Activated effector memory CD4-positive, alpha-beta T cell treated with Interleukin-2 at 50 U/mL for 16 hours (primary cell): ENCODE measurements at places on chromosomes 2 and 18.

DNA sequence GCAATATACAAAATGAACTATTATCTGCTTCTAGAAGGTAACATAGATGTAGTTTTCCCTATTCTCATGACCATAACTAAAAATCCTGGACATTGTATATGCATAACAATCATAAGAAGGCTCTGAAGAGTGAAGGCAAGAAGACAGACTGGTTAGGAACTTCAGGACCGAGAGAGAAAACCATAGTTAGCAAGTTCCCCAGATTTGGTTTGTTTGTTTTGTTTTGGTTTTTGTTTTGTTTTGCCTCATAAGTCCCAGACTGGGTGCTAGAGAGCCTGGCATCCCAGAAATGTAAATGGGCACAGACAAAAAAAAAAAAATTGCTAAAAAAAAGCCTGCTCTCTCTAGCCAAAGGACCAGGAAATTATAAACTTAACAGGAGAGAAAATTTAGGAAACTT lies 192.2 kb upstream of the FBXO11 start:
- DNase-seq, result no peak

DNA sequence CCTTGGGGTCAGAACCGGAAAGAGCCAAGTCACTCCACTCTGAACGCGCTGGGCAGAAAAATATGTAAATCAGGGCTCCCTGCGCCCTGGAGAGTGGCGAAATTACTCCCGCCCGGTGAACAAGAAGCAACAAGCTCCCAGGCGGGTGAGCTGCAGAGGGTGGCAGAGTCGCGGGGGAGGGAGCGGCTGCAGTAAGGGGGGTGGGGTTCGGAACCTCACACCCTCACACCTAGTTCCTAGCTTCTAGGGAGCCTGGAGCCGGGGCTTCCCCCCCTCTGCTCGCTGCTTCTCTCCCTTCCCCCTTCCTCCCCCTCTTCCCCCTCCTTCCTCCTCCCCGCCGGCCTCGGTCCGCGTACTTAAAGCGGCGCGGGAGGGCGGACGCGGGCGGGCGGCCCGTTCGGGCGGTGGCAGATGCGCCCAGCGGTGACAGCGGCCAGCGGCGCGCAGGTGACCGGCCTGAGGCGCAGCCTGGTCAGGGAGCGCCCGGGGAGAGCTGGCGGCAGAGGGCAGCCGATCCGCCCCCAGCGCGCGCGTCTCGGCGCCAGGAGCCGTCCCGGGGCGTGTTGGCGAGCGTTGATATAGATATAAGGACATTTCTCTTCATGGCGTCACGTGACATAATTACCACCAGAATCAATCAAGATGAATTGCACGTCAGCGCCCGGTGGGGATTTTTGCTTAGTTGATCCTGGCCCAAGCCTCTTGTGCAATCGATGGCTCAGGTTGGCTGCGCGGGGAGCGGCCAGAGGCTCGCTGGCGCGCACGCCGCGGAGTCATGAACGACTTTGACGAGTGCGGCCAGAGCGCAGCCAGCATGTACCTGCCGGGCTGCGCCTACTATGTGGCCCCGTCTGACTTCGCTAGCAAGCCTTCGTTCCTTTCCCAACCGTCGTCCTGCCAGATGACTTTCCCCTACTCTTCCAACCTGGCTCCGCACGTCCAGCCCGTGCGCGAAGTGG lies at the start of gene HOXD11:
HOXD11 (plus strand) TSS at position 700 of the 959 bp plus-strand sequence; CDS start at position 776, 76 bp downstream.
- DNase-seq, result no peak

GRCh38 chr2:48601349-48601748 lies 16.3 kb upstream of the GTF2A1L start:
- DNase-seq, result no peak

DNA sequence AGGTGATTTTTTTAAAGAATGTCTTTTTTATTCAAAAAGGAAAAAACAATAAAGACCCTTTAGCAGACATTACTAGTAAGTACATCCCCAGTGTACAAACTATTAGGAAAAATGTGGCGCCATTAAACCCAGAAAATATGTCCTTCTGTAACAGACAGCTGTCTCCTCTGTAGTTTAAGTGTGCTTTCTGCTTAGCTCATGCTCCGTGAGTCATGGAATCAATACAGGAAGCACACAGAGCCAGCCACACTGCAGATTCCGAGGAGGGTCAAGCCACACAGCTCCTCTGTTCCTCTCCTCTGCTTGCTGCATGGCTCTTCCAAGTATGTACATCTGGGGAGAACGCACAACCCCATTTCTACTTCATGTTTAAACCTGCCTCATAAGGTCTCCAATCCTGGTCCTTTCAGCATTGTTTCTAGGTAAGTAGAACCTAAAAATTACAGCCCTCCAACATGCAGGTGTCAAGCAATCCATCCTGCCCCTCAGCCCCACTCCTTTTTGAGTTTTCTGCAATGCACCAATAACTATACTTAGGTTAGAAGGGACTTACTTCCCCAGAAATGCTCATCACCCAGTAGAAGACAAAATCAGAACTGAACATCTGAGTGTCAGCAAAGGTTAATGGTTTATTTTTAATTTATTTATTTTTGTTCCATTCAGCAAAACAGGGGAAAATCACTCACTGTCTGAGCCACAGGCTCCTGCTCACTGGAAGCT lies 37.5 kb downstream of the ACVR1 start:
- DNase-seq, result no peak

GRCh38 chr2:29619689-29620088 lies 301.7 kb downstream of the ALK start:
- DNase-seq, result no peak

DNA sequence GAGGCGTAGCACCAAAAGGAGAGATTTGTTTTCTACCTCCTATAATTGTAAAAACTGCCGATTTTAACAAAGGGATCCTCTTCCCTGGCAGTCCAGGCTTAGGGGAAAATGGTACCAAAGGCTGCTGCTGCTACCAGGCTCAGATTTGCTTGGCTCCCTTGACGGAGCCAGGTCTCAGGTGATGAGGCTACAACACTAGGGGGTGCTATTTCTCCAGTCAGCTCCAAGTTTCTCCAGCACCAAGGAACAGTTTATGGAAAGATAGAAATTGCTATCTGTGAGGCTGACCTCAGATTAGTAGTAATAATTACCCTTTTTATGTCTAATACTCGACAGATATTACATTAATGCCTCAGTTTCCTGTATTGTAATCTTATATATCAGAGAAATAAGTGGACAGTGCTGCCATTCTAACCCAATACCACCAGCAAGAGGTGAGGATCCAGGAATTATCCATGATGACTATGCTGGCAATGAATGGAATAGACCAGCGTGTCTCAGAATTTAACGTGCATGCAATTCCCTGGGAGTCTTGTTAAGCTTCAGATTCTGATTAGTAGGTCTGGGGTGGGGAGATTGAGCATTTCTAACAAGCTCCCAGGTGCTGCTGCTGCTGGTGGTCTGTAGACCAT lies 111.3 kb downstream of the ESCO1 start:
- no peak for DNase-seq

GRCh38 chr18:41378598-41378997 lies 576.4 kb upstream of the PIK3C3 start:
- DNase-seq, result no peak

DNA sequence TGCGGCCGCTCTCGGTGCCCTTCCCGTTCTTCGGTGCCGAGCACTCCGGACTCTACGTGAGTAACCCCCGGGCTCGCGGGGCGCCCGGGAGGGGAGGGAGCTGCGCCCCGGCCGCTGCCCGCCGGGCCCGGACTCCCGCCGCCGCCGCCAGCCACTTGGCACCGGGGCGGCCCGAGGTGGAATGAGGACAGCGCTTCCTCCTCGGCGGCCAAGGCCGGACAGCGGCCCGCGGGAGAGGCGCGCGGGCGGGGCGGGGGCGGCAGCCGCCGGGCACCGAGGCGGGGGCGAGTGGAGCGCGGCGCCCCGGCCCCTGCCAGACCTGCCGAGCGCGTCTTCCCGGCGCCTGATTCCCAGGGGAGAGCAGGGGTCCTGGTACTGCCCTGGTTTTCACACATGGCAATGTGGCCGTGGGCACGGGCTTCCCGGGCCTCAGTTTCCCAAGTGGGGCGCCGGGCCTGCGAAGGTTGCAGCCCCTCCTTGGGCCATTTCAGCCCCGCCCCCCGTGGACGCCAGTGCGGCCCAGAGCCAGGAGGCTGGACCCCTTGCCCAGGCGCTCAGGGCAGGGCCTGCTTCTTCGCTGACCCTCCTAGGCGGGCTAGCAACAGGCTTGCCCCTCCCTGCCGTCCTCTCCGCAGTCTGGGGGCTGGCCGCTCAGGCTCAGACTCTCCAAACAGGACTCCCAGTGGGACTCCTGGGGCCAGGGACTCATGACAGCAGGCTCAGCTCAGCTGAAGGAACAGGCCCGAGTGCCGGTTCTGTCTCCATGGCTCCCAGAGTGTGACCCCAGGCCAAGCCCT lies 775 bp downstream of the SNED1 start:
- DNase-seq, result no peak

DNA sequence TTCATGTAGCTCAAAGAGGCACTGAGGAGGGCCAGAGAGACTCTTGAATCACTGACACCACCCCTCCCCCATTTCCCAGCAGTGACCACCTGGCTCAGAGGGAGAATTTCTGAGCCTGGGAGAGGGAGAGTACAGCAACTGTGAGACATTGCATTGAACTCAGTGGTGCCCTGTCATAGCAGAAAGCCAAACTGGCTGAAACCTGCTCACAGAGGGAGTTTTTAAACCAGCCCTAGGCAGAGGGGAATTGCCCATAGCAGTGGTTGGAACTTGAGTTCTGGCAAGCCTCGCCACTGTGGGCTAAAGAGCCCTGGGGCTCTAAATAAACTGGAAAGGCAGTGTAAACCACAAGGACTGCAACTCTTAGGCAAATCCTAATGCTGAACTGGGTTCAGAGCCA lies 243.1 kb downstream of the ADCYAP1 start:
- no peak for DNase-seq

- no peak for DNase-seq
Observed at GRCh38 chr2:66428986-66429612, 5.8 kb upstream of the MEIS1 start.

DNA sequence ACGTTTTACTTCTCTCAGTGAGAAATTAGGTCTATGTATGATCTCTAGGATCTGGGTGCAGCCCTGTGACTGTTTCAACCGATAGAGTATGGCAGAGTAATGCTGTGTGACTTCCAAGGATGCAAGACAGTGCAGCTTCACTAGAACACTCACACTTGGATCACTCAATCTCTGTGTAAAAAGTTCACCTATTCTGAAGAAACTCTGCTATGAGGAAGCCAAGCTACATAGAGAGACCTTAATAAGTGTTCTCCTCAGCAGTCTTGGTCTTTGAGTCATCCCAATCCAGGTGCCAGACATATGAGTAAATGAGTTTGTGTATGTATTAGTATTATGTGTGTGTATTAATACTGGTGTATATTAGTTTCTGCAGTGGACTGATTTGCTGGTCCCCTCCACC lies 335.0 kb downstream of the NR4A2 start:
- no peak for DNase-seq

GRCh38 chr2:177625744-177626650 lies 233.4 kb downstream of the AGPS start:
- no peak for DNase-seq

GRCh38 chr2:50398766-50399056 lies 633.2 kb downstream of the NRXN1 start:
- DNase-seq, result no peak

DNA sequence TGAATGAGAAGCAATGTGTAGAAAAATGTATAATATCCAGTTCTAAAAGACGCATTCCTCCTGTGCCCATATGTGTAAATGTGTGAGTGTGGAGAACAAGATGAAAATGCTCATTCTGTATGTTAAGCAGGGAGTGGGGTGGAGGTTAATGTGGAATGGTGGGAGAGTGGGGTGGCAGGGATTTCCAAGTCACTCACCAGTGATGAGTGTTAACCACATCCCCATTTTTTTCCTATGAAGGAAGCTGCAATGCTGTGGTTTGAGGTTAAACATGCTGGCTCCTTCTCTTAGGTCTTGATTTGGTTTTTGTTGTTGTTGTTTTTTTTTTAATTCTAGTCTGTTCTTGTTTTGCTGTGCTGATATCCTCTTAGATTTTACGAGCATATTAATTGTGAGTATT lies 169.4 kb downstream of the NEDD4L start:
- no peak for DNase-seq

GRCh38 chr2:105857076-105857740 lies 112.5 kb downstream of the NCK2 start:
- peak; percentile 21 for DNase-seq

DNA sequence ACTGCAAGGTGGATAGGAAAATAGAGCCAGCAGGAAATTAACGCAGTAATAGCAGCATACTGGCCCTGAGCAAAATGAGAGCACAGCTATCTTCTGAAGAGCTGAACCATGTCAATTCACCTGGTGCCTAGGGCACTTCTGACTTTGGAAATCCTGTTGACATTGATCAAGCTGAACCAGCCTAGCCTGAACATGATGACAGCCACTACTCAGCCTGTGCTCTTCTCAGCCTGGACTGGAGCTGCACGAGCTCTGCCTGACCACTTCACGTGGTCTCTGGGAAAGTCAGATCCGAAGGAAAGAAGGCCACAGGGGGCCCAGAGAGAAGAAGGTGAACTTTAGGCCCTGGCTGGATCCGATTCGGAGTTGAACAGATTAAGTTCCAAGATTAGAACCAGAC lies 421.9 kb downstream of the LPIN1 start:
- DNase-seq, result no peak

GRCh38 chr2:73759904-73760303 lies 20.0 kb downstream of the DUSP11 start:
- DNase-seq, result no peak

- no peak for DNase-seq
Observed at GRCh38 chr2:104847586-104848160, 6.2 kb upstream of the POU3F3 start.

DNA sequence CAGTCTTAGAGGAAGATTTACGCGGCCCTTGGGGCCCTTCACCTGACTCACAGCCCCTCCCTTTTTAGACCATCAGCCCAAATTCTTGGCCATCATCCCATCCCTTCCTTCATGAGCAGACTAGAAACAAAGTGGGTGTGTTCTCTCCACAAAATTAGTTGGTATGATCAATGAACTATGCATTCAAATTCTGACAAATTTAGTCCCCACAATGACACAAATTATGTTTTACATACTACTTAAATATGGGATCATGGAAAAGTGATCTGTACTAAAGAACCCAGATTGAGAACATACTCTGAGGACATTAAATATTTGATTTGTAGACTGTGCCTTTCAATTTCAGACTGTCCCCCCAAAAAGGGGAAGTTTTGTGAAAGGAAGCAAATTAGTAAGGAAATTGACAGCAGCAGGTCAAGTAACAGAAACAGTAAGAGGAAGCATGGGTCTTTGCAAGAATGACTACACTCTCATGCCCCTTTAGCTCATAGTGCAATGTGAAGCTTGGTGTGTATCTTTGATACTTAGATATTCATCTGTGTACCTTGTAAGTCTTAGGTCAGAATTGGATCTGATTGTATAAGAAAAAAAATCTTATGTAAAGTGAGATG lies 2.2 kb upstream of the MAPRE2 start:
- DNase-seq, result no peak

GRCh38 chr2:135276525-135276924 lies 224.4 kb downstream of the RAB3GAP1 start:
- no peak for DNase-seq

DNA sequence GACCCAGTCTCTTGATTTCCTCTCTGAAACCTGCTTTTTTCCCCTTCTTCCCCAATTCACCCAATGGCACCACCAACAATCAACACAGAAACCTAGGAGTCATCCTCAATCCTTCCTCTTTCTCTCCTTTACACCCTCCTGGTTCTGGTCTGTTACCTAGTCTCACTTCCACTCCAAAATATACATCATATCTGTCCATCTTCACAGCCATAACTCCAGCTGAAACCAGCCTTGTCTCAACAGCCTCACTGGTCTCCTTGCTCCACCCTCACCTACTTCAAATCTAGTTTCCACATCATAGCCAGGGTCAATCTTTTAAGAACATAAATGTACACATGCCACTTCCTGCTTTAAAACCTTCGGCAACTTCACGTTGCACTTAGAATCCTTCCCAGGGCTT lies 11.8 kb upstream of the TWSG1 start:
- no peak for DNase-seq
